ENCODE measurements at places on chromosomes 4 and X.

DNA sequence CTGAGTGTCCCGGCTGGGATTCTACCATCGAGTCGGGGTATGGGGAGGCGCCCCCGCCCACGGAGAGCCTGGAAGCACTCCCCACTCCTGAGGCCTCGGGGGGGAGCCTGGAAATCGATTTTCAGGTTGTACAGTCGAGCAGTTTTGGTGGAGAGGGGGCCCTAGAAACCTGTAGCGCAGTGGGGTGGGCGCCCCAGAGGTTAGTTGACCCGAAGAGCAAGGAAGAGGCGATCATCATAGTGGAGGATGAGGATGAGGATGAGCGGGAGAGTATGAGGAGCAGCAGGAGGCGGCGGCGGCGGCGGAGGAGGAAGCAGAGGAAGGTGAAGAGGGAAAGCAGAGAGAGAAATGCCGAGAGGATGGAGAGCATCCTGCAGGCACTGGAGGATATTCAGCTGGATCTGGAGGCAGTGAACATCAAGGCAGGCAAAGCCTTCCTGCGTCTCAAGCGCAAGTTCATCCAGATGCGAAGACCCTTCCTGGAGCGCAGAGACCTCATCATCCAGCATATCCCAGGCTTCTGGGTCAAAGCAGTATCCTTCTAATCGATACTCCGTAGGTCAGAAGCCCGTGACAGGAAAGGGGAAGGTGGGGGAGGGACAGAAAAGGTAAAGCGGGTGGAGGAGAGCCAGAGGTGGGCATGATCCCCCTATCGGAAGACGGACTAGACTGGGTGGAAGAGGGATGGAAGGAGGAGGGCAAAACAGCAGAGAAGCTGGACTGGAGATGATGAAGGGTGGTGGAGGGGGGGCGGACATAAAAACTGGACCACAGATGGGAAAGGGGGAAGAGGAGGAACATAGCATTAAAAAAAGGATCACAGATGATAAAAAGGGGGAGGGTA, 828 bp downstream of the TSPYL2 start:
- no peak for DNase-seq

DNA sequence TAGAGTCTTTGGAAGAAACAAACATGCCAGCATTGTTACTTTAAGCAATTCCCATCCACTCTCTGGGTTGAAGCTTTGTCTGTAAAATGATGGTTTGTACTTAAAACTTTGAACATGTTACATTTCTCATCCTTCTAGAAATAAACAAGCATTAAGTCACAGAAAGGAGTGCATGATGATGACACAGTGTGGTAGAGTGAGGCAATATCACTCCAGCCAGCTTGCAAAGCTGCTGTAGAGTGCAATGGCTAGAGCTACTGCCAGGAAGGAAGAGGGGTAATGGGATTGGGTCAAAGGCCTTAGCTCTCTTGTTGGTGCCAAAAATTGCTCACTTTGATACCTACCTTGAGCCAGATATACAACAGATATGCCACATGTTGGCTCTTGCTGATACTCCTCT, 12.3 kb upstream of the ENOX2 start:
- no peak for DNase-seq

DNA sequence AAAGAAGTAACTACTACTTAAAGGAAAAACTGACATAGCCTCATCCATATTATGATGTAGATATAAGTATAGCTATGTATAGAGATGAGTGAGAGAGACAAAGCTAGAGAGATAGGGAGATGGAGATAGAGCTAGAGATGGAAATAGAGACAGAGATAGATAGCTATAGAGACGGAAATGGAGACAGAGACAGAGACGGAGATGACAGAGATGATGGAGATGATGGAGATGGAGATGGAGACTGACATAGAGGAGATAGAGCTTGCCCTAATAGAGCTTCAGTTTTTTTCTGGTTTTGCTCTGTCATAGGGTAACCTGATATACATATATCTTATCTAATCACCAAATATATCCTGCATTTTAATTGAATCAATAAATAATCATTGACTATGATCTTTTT, 4.3 kb downstream of the EDNRA start:
- no peak for DNase-seq

DNA sequence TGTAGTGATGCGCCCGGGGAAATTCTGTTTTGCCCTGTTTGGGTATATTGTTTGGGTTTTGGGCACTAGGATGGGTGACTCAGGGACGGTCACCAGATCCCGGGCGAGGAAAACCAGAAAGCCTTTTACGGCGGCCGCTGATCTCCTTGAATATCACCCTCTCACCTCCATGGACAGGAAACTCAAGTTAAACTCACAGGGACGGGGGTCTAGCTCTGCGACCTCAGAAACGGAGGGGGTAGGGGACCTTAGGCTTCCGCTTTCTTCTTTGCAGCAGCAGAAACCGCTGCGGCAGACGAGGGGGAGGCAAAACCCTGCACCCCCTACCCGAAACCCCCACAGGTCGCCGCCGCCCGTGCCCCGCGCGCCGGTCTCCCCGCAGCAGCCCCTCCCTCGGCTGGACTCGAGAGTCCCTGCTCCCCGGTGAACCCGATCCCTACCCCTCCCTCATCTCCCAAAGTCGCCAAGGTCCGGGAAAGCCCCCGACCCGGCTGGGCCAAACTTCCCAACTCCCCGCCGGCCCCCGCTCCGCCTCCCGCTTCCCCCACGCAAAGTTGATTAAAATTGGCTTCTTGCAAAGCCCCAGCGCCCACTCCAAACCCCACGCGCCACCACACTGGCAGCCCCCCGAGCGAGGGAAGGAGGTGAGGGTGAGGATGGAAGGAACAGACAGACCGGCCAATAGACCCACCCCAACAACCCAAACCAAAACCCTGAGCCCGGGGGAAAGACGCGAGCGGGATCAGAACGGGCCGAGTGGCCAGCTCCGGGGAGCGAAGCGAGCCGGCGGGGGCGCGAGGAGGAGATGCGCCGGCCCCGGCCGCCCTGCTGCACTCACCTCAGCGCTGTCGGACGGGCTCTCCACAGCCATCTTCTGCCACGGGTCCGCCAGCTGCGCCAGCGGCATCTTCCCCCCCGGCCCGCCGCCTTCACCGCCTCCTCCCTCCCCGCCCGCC, 705 bp downstream of the RPS6KA3 start:
- peak; percentile 47 for DNase-seq

GRCh38 chr4:17288151-17288550, 223.7 kb downstream of the QDPR start:
- no peak for DNase-seq

- no peak for DNase-seq
Measured at GRCh38 chrX:133939655-133940302, 45.6 kb downstream of the GPC3 start.

GRCh38 chr4:148053298-148054003, 321.6 kb downstream of the ARHGAP10 start:
- no peak for DNase-seq

GRCh38 chr4:25725870-25726269, 70.2 kb downstream of the SLC34A2 start:
- DNase-seq: no peak

GRCh38 chrX:72025236-72025770, 106.4 kb downstream of the RTL5 start:
- no peak for DNase-seq

- DNase-seq: no peak
Measured at GRCh38 chrX:1418901-1419544, 27.1 kb upstream of the SLC25A6 start.

DNA sequence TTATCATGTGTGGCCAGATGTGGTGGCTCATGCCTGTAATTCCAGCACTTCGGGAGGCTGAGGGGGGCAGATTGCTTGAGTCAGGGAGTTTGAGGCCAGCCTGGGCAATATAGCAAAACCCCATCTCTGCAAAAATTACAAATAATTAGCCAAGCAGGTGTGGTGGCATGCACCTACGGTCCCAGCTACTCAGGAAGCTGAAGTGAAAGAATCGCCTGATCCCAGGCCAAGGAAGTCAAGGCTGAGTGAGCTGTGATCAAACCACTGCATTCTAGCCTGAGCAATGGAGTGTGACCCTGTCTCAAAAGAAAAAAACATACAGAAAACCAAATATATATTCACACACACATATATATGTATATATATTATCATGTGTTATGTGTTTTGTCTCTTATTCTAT, 15.0 kb downstream of the APELA start:
- DNase-seq: no peak

- DNase-seq: no peak
Measured at GRCh38 chrX:151239751-151240150, 63.4 kb downstream of the GPR50 start.

DNA sequence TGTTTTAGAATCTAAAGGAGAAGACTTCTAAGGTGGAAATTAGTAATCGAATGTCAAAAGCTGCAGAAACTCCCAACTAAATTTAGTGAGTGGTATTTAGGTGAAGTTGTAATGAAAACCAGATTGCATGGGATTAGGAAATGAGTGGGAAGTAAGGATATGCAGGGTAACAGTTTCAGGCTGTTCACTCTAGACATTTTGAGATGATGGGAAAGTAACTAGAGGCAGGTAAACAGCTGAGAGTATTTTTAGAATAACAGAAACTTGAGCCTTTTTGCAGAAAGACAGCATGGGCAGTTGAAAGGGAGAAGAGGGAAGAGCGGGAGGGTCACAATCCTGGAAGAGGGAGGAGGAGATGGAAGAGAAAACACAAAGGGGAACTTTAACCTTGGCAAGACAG, 12.7 kb downstream of the SPRY1 start:
- DNase-seq: no peak

DNA sequence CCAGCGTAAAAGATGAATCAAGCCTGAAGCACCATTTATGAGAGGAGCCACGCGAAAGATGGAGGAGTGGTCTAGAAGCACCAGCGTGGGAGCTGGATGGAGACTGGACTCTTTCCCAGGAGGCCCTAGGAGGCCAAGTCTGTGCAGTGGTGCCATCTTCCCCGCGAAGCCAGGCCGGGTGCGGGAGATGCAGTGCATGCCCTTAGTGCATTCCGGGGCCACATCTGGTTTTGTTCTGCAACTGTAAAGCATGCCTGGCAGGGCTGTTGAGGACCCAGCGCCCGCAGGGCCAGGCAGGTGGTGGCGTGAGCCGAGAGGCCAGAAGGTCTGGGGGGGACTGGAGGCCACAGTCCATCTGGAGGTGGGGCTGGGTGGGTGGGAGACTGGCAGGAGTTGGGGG, 78.6 kb upstream of the ADRA2C start:
- DNase-seq: no peak

- DNase-seq: no peak
Measured at GRCh38 chrX:5474282-5474681, 754.4 kb downstream of the NLGN4X start.

DNA sequence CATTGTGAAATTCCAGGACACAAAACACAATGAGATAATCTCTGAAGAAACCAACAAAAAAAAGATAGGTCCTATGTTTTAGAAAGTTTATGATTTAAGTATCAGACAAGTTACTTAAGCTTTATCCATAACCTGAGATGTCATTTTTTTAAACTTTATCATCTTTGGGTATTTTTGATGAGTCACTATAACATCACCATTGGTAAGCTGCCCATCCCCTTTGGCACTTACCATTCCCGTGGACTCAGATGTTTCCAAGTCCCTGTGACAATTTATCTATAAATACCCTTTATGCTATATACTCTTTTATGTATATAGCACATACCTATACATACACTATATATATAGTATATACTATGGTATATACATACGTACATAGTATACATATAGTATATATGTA, 198.9 kb upstream of the GEMIN8 start:
- no peak for DNase-seq

GRCh38 chrX:6227935-6228334, 732 bp downstream of the NLGN4X start:
- no peak for DNase-seq

- DNase-seq: no peak
Measured at GRCh38 chrX:31185884-31186283, 114.0 kb upstream of the FTHL17 start.

DNA sequence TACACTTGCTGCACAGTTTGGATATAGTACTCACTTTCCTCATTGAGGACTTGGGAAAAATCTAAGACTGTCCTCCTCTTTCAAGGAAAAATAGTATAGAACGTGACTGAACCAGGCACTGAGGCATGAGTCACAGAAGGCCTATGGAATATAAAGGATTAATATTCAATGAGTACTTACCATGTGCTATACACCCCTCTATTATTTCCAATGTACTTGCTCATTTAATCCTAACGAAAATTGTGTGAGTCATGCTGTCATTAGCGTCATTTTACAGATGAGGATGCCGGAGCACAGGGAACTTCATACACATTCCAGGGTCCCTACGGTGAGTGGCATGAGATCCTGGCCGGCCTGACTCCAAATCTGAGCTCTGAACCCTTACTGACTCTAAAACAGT, 2136.2 kb upstream of the TENM3 start:
- DNase-seq: no peak

DNA sequence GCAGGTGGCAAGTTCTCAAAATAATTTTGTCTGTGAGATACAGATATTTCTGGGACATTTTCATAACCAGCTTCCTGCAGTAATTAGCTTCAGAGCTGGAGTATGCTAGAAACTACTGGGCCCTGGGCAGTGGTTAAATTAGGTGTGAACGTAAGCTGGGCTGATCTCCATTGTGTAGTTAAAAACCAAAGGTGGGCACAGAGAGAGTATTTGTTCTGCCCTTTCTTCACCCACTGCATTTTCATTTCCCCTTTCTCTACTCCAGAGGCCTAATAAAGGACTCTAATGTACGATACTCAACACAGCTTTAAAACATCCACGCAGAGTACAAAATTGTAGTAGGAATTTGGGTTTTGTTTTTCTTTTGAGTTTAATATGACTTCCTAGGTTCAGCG, 252.7 kb downstream of the SPRY1 start:
- DNase-seq: no peak

GRCh38 chr4:186096681-186097165, 7.8 kb upstream of the FAM149A start:
- no peak for DNase-seq

GRCh38 chr4:89023140-89023539, 33.8 kb downstream of the FAM13A start:
- DNase-seq: no peak

DNA sequence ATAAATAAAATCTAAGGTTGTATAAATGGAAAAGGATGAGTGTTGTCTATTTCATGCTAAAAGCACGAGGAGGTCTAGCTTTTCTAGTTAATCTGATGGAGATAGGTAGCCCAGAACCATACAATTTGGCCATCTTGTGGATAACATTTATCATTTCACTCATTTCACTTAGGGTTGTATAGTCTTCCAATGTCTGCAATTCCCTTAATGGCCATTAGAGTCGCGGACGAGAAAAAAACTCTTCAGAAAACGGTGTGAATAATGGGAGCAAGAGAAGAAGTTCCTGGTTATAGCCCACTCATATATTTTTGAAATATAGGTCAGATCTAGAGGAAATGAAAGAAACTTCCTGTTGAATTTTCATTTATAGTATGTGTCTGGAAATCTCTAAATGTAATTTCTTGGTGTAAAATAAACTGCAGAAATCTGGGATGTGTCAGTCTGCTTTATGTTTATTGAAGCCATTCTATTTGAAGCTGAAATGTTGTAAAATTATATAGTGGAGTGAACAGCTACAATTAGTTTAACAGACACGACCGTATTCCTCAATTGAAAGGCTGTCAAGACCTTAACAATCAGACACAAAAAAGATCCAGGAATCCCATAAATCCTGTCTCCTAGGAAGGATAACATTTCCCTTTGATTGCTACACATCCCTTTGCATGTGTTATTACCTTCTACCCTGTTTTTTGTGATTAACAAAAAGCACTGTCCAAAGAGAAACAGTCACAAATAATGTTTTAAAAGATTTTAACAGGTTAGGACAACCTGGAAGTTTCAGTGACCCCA, 47.7 kb upstream of the MGST2 start:
- DNase-seq: no peak

Data from activated CD8-positive, alpha-beta T cell treated with anti-CD3 and anti-CD28 coated beads for 36 hours (primary cell).